Stimulated activated naive CD8-positive, alpha-beta T cell treated with anti-CD3 and anti-CD28 coated beads, Interleukin-15, Interleukin-2, amounts not matched to agents 100 U/mL and 50 U/mL, for 24 hours (primary cell): ENCODE measurements at places on chromosomes 2 and 18.

GRCh38 chr2:231522418-231523180, 7.6 kb downstream of the NMUR1 start:
- DNase-seq: no peak

- DNase-seq: no peak
Measured at GRCh38 chr18:79680891-79681339, 1.3 kb downstream of the CTDP1 start.

GRCh38 chr18:78722929-78723710, 256.5 kb upstream of the SALL3 start:
- no peak for DNase-seq

DNA sequence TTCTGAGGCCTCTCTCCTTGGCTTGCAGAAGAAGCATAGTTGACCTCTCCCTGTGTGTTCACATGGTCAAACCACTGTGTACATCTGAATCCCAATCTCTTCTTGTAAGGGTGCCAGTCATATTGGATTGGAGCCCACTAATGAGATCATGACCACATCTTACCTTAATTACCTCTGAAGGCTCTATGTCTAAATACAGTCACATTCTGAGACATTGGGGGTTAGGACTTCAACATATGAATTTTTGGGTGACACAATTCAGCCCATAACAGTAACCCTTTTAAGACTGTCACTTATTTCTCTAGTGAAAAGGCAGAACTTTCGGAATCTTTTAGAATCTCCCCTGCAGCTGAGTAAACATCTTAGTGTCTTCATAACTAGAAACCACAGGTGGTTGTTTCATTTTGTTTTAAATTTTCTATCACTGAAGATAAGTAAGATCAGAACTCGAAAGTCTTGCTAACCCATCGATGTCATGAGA, 33.3 kb downstream of the BMP10 start:
- no peak for DNase-seq
